ENCODE measurements at places on chromosomes 2 and 18. TPM values are rescaled to one million over a fixed set of nuclear protein-coding genes. Genes with fewer than 3 reads are reported as not detected.

DNA sequence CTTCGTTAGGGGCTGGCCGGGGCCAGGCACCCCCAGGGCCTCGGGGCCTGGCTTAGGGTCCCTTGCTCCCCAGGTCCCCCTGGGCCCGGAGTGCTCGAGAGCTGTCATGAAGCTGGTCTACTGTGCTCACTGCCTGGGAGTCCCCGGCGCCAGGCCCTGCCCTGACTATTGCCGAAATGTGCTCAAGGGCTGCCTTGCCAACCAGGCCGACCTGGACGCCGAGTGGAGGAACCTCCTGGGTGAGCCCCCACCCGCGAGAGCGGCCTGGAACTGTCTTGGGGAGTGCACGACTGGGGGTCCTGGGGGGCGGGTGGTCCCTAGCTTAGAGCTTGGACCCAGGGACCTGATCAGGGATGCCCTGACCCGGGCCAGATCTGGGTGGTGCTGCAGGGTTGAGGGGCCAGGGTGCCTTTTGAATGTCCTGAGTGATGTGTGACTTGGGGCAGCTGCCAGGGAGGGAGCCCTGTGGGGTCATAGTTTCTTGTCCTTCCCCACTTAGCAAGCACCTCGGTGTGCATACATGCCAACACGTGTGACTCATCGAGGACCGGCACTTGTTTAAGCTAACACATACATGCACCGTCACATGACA is 27.9 kb downstream of the GPC1 start:
- H3K4me3 ChIP-seq, result no peak overlapping the region
- DNase-seq, result peak; percentile 69
- H3K4me1 ChIP-seq, result peaks cover 1% of the 10 kb centered on the region
- no peaks in the 10 kb centered on the region for H3K27me3 ChIP-seq
- no peak overlapping the region for H3K27ac ChIP-seq

- H3K4me3 ChIP-seq, result no peak overlapping the region
- no peaks in the 10 kb centered on the region for H3K36me3 ChIP-seq
- H3K27ac ChIP-seq, result no peak overlapping the region
- H3K4me1 ChIP-seq, result no peaks in the 10 kb centered on the region
- DNase-seq, result no peak
These were observed 444.3 kb downstream of the RND3 start for GRCh38 chr2:150043172-150043500.

- H3K27me3 ChIP-seq, result no peaks in the 10 kb centered on the region
- H3K36me3 ChIP-seq, result peaks cover 26% of the 10 kb centered on the region
- no peaks in the 10 kb centered on the region for H3K4me1 ChIP-seq
- DNase-seq, result no peak
- H3K4me3 ChIP-seq, result no peak overlapping the region
These were observed 18.2 kb downstream of the WDR35 start for GRCh38 chr2:19971691-19972090.

- no peak overlapping the region for H3K27ac ChIP-seq
- no peak for DNase-seq
- H3K4me3 ChIP-seq, result no peak overlapping the region
- no peaks in the 10 kb centered on the region for H3K36me3 ChIP-seq
These were observed 78.6 kb upstream of the GALNT5 start for GRCh38 chr2:157178874-157179273.

SLC40A1 gene
- 20.4 TPM for total RNA-seq

DNA sequence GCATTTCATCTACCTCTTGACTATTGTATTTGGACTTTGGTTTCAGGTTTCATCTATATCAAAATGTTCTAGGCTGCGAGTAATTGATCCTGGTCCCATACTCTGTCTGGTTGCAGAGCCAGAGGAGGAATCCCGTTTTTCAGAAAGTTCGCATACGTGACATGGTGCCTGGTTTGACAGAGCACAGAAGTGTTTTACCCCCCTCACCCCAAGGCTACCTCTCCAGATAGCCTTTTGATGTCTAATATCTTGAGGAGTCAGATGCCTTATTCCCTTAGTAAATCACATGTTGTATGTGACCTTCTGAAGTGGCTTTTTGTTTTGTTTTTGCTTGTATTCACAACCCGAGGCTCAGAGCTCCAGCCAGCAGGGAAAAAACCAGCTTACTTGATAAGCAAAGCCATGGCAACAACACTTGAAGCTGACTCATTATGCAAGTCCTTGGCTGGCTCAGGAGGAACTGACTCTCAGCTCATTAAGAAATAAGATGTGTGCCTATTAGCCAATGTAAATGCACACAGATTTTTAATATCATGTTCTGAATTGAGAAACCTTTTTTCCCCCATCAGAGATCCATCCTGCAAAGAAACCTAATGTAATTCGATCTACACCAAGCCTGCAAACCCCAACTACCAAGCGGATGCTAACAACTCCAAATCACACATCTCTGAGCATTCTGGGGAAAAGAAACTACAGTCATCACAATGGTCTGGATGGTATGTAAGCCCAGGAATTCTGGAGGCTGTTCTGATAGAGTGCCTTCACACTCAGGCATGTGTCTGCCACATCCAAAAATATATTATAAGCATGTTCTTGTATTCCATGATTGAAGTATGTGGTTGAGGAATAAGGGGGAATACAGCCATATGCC is 41.4 kb downstream of the OXER1 start:
- H3K4me3 ChIP-seq, result no peak overlapping the region
- H3K27me3 ChIP-seq, result no peaks in the 10 kb centered on the region
- no peaks in the 10 kb centered on the region for H3K36me3 ChIP-seq
- H3K27ac ChIP-seq, result no peak overlapping the region

CDCA7 gene
- 13.1 TPM for total RNA-seq

DNA sequence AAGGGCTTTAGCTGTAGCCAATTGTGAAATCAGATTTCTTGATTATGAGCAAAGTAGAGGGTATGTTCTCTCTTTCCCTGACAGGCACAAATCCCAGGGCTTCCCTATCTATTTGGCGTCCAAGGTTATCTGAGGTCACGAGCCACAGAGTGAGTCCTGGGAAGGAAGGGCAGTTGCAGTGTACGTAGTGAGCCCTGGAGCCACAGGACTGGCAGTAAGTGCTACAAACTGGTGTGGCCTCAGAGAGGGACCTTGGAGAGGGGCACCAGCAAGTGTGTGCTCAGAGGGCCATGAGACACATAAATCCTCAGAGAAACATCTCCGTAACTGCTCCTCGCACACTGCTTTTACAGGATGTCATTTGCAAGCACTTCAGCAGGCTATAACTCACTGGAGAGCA is 115.5 kb upstream of the SH3BP4 start:
- peaks cover 19% of the 10 kb centered on the region for H3K4me1 ChIP-seq
- H3K27me3 ChIP-seq, result no peaks in the 10 kb centered on the region
- H3K36me3 ChIP-seq, result no peaks in the 10 kb centered on the region

CCDC178 gene
- total RNA-seq, result not detected

HOXD3 gene
- total RNA-seq, result 0.49 TPM

DNA sequence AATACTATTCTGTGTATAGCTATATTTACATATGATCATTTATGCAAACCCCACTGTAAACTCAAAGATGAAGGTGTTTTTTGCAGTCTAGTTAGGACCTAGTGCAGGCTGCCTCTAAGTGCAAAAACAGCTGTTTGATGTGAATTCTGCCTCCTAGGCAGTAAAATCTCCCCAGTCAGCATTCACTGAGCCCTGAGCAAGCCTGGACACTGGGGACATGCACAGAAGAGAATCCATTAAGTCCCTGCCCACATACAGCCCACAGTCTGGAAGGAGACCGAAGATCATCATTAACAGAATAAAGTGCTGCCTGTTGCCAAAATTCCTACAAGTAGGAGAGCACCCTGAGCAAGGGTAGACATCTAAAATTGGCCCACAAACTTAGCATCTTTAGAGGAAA is 14.4 kb upstream of the BIN1 start:
- no peak for DNase-seq
- H3K27me3 ChIP-seq, result no peaks in the 10 kb centered on the region
- H3K36me3 ChIP-seq, result no peaks in the 10 kb centered on the region
- peaks cover 12% of the 10 kb centered on the region for H3K4me1 ChIP-seq
- no peak overlapping the region for H3K27ac ChIP-seq

MRO gene
- 0.59 TPM for total RNA-seq
